ENCODE measurements at places on chromosomes 5 and 9. TPM values are rescaled to one million over a fixed set of nuclear protein-coding genes. Genes with fewer than 3 reads are reported as not detected.

- DNase-seq, result no peak
These were observed 131.3 kb downstream of the MACIR start for GRCh38 chr5:103389846-103390245.

DNA sequence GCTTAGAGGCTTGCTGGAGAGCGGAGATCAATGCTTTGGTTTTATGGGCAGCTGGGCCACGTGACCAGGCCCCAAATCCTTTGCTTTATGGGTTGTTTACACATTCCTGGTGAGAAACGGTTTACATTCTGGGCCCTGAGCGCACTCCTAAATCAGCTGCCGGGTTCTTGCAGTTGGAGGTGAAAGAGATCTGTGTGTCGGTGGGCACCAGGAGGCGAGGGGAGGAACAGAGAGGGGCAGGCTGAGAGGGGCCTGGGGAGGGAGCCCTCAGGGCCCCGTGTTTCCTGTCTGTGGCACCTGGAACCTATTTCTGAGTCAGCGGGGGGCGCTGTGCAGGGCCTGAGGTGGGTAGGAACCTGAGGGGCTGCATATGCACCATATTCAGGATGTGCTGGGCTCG is 63.5 kb upstream of the HAND1 start:
- no peak for DNase-seq

DNA sequence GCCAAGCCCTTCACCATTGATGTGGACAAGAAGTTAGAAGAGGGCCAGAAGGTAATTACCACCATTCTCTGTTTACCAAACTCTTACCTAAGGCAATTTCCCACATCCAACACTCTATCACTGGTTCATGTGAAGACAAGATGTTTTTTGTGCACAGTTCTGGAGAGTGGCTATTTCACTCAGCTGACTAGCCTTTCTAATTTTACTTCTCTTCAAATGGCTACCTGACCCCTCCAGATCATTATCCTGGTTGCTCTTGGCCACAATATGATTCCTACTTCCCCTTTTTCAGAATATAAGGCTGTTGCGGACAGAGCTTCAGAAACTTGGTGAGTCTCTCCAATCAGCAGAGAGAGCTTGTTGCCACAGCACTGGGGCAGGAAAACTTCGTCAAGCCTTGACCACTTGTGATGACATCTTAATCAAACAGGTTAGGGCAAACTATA is 7.1 kb downstream of the KIF20A start:
- DNase-seq, result no peak

GRCh38 chr5:158463938-158464337 is 605.0 kb upstream of the CLINT1 start:
- DNase-seq, result peak; percentile 60

DNA sequence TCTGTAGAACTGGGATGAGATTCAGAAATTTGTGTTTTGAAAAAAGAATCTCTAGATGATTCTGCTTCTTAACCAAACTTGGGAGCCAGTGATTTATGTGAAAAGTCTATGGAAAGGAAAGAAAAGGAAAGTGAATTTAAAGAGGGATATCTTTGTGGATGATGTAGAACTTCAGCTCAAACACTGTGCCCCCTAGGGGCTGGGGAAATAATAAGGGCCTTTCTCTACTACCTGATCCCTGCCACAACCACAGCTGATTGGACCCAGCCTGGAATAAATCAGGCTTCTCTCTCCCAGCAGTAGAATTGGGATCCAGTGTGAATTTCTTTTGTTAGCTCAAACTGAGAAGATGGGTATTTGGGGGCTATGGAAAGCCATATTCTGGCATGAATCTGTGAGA is 155.0 kb downstream of the PRELID2 start:
- no peak for DNase-seq

- no peak for DNase-seq
These were observed 384.0 kb downstream of the SPOCK1 start for GRCh38 chr5:137115152-137115551.

DNA sequence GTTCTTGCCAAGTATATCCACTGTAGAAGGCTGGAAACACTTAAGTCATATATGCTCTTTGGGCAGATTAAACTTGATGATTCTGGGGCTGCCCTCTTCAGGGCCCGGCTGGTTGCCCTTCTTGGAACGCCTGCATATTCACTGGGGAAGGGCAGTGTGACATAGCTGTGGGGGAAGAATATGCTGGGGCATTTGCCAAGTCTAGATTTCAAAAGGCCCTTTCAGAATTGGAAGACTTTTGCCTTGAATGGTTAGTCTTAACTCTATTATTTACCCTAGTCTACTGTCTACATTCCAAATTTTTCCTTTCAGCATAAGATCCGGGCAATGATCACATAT is 161.2 kb upstream of the PITX1 start:
- DNase-seq, result peak; percentile 38

DNA sequence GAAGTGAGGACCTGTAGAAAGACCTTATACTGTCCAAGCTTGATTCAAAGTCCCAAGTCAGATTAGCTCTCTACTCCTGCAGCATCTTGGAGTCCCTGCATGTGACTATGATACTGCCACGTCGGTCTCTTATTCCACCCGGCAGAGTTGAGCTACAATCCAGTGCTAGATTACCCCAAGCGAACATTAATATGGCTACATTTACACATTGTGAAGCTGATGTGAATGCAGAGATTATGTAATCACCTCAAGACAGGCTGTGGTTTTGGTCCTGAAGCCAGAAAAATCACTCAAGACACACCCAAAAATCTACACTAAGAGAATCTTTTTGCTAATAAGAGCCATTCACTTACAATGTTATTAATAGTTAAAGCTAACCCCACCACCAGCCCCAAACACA is 116.7 kb downstream of the GNA14 start:
- DNase-seq, result no peak

GRCh38 chr9:120928483-120929228 is 2.1 kb upstream of the TRAF1 start:
- peak; percentile 92 for DNase-seq

DNA sequence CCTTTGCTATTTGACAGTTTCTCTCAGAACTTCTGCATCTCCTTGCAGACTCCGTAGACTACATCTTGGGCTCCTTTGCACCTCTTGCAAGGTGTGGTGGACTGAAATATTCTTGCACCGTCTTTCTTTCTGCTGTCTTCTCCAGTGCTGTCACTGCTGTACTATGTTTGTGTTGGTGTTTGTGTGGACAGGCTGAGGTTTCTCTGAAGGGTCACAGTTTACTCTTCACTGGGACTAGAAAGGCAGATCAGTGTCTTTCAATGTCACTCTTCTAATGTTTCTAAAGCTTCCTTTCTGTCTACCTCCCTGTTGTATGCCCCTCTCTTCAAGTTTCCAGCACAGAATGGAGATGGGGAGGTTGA is 410.0 kb upstream of the CD180 start:
- no peak for DNase-seq

GRCh38 chr5:109830955-109831502 is 141.3 kb downstream of the MAN2A1 start:
- no peak for DNase-seq

GRCh38 chr5:128341056-128341455 is 197.0 kb downstream of the FBN2 start:
- DNase-seq, result no peak

- no peak for DNase-seq
These were observed 57.8 kb upstream of the RUSC2 start for GRCh38 chr9:35432076-35432475.

Gene FYB1
- 9.5 TPM for total RNA-seq

Gene CDH10
- total RNA-seq, result 0.47 TPM

Gene FBP1
- total RNA-seq, result 2.8 TPM

Gene HSD17B3
- total RNA-seq, result 0.99 TPM

Gene SET
- total RNA-seq, result 192 TPM

Gene GABRA1
- total RNA-seq, result not detected

Gene MCIDAS
- not detected for total RNA-seq

Gene PCDH1
- total RNA-seq, result 7.2 TPM

Gene LNPEP
- 70.1 TPM for total RNA-seq

Data from right cardiac atrium (tissue), 5 donors.